ENCODE measurements at places on chromosomes 2 and 18.

GRCh38 chr2:105674401-105674800 is 70.3 kb upstream of the NCK2 start:
- DNase-seq: no peak

GRCh38 chr2:66729416-66730330 is 294.7 kb downstream of the MEIS1 start:
- DNase-seq: no peak

- DNase-seq: no peak
These were observed 860.4 kb upstream of the SOX11 start for GRCh38 chr2:4831751-4832150.

DNA sequence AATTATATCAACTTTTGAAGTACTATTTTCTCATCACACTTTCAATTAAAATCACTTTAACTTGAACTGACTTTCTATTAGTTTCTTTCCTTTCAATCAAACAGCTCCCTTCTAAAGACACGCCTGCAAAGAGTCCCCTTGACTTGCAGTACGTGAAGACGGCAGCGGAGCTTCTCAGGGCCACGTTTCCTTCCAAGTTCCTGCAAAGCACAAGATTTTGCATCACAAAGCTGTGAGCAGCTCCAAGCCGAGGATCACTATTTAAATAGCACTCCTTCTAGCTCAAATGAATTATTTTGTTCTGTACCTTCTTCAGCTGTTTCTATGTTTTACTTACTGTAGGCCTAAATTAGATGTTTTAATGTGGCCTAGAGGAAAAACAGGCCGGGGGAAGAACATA is 30.8 kb downstream of the SH3YL1 start:
- peak; percentile 14 for DNase-seq

GRCh38 chr2:47043142-47043890 is 111.8 kb downstream of the STPG4 start:
- peak; percentile 43 for DNase-seq

- DNase-seq: no peak
These were observed 109.1 kb downstream of the CPO start for GRCh38 chr2:207048416-207048815.

DNA sequence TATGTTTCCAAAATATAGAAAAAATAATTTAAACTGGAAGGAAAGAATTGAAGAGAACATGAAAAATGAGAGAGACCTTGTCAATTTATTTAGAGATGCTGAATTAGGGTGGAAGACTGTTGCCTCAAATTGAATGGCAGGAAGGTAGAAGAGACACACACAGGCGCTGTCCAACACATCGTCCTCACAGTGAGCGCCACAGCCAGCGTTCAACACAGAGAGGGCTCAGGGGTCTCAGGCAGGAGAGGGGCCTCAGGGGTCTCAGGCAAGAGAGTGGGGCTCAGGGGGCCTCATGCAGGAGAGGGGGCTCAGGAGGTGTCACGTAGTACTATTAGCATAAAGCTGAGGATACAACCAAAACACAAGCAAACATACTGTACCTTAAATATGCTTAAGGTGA is 65.7 kb downstream of the TMEM18 start:
- DNase-seq: no peak

GRCh38 chr2:179262077-179262660 is 2.5 kb downstream of the SESTD1 start:
- no peak for DNase-seq

GRCh38 chr2:213253162-213253561 is 31.1 kb upstream of the SPAG16 start:
- no peak for DNase-seq

- DNase-seq: no peak
These were observed 45.3 kb upstream of the CCBE1 start for GRCh38 chr18:59742325-59743111.

GRCh38 chr18:25348386-25349130 is 3.4 kb downstream of the ZNF521 start:
- no peak for DNase-seq

GRCh38 chr2:9912468-9912867 is 39.0 kb upstream of the GRHL1 start:
- DNase-seq: no peak

- no peak for DNase-seq
These were observed 1669.3 kb downstream of the SUCLG1 start for GRCh38 chr2:82789851-82790205.

DNA sequence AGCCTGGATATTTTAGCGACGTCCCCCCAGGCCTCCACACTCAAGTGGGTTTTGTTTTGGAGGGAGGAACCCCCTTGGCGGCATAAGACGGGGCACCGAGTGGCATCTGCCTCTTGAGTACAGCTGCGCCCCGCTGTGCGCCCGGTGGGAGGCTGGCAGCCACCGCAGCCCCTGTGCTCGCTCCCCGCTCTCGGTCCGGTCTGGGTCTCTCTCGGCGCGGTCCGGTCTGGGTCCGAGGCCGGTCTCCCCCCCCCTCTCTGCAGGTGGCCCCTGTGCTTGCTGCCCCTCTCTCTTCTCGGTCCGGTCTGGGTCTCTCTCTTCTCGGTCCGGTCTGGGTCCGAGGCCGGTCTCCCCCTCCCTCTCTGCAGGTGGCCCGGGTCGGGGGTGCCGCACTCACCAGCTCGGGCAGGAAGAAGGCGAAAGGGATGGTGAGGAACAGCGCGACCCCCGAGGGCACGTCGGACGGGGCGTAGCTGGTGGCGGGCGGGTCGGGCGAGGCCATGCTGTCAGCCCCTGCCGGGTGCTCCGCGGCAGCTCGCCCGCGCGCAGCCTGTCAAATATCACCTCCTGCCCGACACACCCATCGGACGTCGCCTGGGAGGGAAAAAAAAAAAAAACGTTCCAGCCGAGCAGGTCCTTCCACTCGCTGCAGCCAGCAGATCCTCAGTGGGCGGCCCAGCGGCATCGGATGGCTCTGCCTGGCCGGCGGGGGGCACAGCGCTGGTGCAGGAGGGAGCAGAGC is at the start of gene MALL:
Gene MALL, minus strand, starts transcription at position 532 of the 742 bp plus-strand sequence. Its CDS starts 30 bp downstream, at position 502.
- DNase-seq: no peak

DNA sequence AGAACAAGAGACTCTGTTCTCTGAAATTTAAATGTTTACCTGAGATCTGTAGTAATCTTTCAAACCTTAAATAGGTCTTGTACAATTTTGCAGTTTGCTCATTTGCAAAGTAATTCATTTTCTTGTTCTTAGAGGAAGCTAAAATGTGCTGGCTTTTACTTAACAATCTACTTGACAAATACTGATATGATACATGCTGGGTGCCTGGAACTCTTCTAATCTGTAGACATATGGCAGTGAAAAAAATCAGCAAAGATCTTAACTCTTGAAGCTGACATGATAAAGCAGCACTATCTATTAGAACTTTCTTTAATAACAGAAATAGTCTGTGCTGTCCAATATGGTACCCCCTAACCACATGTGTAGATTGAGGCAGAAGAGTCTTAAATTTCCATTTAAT is 1352.8 kb upstream of the SLC39A10 start:
- no peak for DNase-seq

GRCh38 chr2:153043385-153043784 is 325.0 kb downstream of the ARL6IP6 start:
- DNase-seq: no peak

GRCh38 chr2:175805442-175806124 is 196.5 kb downstream of the LNPK start:
- DNase-seq: no peak

GRCh38 chr2:104286841-104287240 is 567.1 kb upstream of the POU3F3 start:
- DNase-seq: no peak

- DNase-seq: no peak
These were observed 43.6 kb upstream of the PXDN start for GRCh38 chr2:1787755-1788477.

DNA sequence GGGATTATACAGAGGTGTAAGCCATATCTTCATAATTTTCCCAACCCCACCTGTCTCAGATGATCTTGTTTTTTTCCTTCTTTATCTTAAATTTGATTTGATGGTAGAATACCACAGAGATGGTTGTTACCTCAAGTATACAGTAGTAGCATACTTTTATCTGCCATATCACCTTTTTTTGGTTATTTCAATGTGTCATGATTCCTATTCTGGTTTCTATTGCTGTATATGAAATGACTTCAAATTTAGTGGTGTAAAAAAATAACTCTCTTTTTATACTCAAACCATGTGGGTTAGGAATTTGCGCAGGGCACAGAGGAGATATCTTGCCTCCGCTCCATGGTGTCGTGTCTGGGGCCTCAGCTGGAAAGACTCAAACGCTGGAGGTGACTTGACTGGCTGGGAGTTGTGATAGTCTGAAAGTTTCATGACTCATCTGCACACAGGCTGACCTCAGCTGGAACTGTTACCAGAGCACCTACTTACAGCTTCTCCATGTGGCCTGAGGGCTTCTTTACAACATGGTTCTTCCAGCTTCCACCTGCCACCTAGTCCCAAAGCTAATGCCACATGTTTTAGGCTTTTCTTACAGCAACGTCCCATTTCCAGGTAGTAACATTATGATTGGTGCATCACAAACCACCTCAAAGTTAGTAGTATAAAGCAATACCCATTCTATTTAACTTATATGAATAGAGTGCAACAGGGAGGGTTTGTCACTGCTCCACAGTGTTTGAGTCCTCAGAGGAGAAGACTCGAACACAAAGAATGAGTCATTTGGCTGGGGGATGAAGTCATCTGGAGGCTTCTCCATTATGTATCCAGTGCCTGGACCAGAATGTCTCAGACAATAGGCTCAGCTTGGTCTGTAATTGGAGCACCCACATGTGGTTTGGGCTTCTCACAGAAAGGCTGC is 82.3 kb upstream of the XPO1 start:
- no peak for DNase-seq

- no peak for DNase-seq
These were observed 901.9 kb upstream of the ZEB2 start for GRCh38 chr2:145421841-145422240.

GRCh38 chr2:7694076-7694985 is 777.1 kb downstream of the RNF144A start:
- DNase-seq: no peak

All from amygdala (tissue), 56 donors.